Left ventricle myocardium inferior (tissue), 1 donor: ENCODE measurements at places on chromosomes 11 and 22. TPM values are rescaled to one million over a fixed set of nuclear protein-coding genes. Genes with fewer than 3 reads are reported as not detected.

MOV10L1 gene
- total RNA-seq, result 0.49 TPM

- peak; percentile 86 for DNase-seq
Measured at GRCh38 chr11:12888525-12889158, 120.5 kb upstream of the RASSF10 start.

CRACR2B gene
- 23.2 TPM for total RNA-seq

DNA sequence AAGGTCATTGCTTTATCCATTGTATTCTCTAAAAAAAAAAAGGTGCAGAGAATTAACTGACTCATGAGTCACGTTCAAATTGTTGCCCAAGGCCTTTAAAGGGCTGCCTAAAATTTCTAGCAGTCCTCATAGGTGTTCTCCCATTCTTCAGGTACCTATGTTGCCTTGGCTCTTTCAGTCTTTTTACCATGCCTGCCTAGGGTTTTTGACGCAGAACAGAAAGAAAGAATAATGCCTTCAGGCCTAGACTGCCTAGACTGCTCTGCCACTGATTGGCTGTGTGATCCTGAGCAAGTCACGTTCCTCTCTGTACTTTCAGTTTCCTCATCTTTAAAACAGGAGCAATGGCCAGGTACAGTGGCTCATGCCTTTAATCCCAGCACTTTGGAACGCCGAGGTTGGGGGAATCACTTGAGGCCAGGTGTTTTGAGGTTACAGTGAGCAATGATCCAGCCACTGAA is 21.5 kb downstream of the CTSC start:
- DNase-seq, result no peak

DNA sequence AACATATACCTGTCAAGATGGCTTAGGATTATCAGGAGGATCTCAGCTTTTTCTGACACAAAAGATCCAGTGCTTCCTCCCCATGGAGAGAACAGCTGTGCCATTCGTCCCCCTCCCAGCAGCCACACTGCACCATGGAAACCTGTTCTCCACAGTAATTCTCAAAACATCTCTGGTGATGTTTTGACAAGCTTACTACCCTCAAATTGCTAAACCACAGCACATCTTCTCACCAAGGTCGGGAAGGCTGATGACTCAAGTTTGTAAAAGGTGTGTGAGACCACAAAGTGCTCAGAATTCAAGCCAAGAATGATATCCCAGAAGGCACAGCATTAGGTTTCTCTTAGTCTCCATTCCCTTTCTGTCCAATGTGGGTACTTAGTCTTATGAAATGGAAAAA is 3.9 kb upstream of the RAB38 start:
- no peak for DNase-seq

GRCh38 chr11:41978945-41979344 is 519.5 kb upstream of the LRRC4C start:
- no peak for DNase-seq

DNA sequence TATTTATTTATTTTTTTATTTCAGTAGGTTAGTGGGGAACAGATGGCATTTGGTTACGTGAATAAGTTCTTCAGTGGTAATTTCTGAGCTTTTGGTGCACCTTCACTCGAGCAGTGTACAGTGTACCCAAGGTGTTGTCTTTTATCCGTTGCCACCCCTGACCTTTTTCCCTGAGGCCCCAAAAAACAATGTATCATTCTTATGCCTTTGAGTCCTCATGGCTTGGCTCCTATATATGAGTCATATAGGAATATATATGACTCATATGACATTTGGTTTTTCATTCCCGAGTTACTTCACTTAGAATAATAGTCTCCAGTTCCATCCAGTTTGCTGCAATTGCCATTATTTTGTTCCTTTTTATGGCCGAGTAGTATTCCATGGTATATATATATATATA is 763.9 kb downstream of the NTM start:
- DNase-seq, result no peak

DNA sequence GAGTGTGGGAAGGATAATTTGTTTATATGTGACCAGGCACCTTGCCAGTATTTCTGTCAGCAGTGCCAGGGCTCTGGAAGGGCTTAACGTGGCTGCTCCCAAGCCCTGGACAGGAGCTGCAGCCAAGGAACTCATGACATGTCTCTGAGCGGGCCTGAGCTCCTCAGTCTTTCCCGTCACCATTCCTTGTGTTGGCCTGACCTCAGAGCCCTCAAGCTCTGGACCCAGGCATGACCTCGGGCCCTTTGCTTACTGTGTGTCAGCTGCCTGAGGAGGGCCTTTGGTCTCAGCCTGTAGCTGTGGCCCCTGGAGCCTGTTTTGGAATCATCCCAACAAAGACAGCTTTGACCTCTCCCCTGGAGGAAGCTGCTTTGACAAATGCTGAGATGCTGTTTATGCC is 264.1 kb upstream of the PLET1 start:
- peak; percentile 17 for DNase-seq
